ENCODE measurements at places on chromosomes 12 and 14.

DNA sequence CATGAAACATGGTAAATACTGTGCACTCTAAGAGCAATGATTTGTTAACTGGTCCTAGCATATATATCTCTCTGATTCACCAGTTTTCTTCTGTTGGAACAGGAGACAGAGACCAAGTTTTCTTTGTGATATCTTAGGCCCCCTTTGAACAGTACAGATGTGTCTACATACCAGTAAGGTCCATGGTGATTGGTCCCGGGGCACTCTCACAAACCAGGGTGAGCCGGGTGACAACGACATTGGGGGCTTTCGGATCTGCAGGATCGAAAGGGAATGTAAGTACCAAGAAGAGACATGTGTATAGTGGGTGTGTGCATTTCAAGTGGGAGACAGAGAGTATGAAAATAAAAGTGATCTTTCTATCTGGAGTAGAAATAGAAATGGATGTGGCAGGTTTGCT lies 11.3 kb upstream of the ERP27 start:
- no peak for DNase-seq

DNA sequence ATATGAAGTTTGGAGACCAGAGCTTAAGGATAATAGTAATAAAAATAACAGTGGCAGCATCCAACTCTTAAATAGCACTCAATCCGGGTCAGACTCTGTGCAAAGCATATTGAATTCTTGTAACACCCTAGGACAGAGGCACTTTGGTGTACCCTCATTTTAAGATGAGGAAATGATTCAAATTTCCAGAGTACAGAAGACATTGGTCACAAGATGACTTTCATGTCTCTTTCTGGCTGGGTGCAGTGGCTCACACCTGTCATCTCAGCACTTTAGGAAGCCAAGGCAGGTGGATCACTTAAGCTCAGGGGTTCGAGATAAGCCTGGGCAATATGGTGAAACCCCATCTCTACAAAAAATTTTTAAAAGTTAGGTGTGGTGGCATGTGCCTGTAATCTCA lies 235.8 kb downstream of the SLC15A4 start:
- no peak for DNase-seq

- no peak for DNase-seq
These were observed 1.5 kb upstream of the SERPINA4 start for GRCh38 chr14:94559638-94560290.

DNA sequence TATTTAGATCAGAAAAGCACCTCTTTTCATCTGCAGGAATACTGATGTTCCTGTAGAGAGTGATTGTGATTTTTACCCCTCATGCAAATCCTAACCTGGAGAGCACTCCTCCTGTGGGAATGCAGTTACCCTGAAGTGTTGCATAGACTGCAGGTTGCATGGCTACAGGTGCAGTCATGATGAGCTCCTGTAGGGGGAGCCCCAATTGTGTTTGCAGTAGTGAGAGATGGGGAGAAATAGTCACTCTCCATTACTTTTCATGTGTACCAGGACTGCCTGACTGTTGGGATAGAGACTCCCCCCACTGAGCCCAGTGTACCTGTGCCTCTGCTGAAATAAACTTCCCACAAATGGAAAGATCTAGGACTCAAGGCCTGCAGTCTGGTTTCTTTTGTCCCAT lies 1086.5 kb downstream of the SLC6A15 start:
- DNase-seq: no peak

GRCh38 chr14:38079268-38079667 lies 128.4 kb upstream of the SSTR1 start:
- DNase-seq: no peak

DNA sequence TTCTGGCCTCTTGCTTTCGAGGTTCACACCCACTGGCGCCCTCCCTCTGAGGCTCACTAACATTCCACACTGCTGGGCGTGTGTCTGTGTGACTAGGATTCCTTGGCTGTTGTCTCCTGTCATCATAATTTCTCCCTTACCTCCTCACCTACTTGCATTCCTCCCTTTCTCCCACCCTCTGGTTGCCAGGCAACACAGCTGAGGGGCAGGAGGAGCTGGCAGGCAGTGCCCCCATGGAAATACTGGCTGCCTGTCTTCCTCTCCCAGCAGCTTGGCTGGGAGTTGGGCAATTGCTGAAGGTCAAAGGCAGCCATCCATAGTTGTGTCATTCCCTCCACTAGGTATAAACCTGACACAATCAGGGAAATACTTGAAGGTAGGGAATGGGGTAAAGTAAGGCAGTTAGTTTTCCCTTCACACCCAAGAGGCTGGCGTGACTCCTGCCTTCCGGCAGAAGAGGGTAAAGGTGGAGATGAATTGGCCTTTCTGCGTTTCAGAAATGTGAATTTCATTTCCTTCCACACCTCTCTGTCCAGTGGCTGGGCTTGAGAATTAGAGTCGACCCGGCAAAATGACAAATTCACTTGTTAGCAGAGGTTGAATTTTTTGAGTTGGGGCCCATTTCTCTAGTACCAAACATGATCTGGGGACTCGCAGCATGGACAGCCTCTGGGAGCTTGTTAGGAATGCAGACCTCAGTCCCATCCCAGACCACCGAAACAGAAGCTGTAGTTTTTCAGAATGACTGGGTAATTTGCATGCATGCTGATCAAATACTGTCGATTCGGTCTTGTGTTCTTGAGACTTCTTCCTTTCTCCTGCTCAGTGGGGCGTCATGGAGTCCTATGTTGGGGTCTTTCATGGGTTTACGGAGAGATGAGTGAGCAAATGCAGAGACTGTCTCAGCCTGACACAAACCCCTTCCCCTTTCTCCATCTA lies 24.3 kb upstream of the EMP1 start:
- DNase-seq: no peak

DNA sequence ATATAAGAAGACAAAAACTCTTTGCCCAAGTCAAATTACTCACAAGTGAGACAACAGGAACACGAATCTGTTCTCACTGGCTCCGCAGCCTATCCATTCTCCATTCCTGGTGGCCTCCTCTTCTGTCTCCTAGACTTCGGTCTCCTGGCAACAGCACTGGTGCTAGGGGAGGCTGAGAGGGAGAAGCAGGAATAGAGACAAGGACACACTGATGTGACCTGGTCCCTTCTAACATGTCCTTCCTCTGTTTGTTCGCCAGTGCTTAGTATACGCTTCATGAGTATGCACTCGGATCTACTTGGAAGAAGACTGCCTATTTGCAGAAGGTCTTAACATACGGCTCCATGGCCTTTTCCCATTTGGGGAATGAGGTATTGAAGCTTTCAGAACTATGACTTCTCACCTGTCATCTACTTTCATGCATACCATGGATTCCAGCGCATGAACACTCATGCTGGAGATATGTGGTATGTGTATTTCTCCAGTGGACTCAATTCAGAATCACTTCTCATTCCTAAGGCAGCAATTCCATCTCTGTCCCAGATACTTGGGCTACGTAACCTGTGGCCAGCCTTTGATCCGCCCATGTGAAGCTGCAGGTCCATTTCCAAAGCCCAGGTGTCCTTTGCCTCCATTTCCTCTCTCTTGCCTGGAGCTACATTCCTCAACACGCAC lies 33.9 kb downstream of the BHLHE41 start:
- DNase-seq: no peak

DNA sequence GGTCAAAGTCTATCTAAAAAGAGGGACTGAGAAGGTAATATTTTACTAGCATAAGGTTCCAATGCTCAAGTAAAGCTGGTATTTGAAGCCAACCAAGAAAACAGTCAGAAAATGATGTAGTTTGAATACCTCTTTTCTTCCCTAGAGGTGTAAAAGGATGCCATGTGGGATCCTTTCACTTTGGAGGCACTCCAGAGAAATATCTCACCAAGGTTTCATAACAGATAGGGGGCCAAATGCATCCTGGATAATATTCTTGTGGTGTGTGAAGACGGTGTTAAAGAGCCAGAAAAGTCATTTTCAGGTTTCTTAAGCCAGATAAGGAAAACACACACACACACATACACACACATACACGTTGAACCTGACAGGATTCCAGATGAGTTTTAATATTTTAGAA lies 136.1 kb upstream of the PRKD1 start:
- DNase-seq: no peak

DNA sequence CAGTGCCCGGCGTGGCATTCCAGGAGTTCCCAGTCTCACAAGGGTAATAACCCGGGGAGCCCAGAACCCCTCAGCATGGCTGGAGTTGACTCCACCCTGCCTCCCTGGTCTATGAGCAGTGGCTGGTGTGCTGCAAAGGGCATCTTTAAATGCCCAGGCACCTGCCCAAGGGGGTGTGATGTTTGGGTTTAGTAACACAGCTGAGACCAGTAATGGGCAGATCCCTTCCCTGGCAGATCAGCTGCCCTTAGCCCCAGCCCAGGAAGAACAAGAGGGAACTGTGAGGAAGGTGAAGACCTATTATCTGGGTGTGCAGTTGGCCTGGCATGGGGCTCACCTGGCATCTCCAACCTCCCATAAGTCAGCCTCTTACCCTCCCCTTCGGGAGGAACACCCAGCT lies 35.9 kb downstream of the RBM19 start:
- no peak for DNase-seq

DNA sequence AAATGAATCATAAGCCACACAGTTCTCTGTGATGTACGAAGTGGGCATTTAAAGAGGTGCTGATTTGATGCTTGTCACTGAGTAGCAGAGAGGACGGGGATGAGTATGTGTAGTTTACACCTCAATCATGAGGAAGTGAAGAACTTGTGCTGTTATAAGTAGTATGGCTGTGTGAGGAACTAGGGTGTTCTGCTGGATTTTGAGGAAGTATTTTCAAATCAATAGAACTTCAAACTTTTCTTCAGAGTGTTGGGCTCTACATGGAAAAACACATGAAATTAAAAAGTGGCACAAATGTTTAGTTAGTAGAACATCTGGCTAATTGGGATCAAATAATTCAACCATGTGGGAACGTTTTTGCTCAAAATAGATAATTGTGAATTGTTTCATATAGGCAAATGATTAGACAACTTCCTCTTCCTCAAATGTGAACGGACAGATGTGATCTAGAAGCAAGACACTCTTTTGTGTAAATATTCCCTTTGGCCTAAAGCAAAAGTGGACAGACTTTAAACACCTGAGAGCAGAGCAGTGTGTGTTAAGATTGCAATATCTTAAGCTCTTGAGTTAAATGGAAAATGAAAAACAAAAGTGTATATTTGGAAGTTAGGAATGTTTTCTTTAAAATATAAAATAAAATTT lies 168.5 kb downstream of the NAV3 start:
- no peak for DNase-seq

- DNase-seq: no peak
These were observed 378.7 kb downstream of the ZFP36L1 start for GRCh38 chr14:68414121-68414520.

DNA sequence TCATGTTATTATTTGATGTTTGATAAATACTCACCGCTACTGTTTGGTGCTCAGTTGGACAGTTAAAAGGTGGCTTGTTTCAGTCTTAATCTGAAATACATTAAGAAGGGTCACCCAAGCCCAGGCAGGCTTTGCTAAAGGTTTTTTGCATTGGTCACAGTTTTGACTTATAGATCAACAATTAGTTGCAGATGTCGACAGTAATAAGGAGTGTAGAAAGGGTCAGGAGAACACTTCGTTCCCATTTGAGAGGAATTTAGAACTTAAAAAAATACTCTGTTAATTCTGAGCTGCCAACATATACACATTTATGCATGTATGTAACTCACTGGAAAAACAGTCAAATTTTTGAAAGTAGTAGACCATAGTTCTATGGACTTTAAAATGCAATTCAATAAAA lies 130.3 kb downstream of the TMEM30B start:
- no peak for DNase-seq

DNA sequence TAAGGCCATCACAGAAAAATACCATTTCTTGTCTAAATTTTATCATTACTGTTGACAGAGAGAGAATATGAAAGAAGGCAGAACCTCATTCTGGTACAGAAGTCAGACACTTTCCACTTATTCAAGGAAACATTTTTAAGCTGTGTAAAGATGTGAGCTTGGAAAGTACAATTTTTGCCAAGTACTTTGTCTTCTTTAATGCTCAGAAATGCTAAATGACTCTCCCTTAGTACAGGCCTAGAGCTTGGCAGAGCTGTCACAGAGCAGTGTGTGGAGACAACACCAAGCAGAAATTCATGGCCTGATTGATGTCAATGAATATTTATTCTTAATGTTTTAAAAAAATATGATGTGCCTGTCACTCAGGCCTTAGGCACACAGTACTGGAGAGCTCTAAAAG lies 20.7 kb downstream of the NT5DC3 start:
- no peak for DNase-seq

DNA sequence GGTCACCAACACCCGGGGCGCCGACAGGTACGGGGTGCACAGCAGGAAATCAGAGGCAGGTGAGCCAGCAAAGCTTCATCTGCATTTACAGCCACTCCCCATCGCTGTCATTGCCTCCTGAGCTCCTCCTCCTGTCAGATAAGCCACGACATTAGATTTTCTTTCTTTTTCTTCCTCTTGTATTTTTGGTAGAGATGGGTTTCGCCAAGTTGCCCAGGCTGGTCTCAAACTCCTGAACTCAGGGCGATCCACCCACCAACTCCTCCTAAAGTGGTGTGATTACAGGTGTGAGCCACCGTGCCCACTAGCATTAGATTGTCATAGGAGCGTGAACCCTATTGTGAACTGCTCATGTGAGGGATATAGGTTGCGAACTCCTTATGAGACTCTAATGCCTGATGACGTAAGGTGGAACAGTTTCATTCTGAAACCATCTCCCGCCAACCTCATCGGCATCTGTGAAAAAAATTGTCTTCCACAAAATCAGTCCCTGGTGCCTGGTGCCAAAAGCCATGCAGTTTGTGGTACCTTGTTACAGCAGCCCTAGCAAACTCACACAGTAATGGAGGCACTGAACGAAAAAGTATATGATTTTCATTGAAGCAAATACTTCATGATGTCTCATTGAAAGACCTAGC lies 1.5 kb downstream of the STYK1 start:
- no peak for DNase-seq

DNA sequence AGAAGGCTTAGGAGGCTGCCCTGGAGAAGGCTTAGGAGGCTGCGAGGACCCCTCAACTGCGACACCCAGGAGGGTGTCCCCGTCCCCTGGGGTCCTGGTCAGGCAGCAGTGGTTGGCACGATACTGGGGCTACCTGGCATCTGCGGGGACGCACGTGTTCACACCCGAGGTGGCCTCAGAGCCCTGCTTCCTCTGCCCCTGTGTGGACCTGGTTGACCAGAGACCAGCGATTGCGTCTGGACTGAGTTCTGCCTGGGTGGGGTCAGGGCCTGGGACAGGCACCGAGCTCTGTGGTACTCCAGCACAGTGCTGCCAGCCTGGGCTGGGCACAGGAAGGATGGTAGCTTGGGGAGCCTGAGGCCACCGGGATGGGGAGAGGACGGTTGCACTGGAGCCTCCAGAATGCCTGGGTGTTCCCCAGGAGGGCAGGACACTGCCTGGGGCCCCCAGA lies 735 bp downstream of the ASPG start:
- no peak for DNase-seq

GRCh38 chr14:60643141-60643462 lies 6.2 kb downstream of the SIX1 start:
- DNase-seq: no peak

DNA sequence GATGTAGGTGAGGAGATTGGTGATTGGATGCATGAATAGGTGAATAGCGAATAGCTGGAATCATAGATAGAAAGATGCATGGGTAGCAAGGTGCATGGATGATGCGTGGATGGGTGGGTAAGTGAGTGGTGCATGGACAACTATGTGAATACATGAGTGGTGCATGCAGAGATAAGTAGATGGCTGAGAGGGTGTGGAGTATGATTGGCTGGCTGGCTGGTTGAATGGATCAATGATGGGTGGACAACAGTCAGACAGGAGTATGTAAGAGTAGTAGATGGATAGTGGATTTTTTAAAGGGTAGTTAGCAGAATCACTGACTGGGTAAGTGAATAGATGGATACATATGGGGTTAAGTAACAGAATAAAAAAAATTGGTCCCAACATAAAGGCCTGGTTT lies 33.9 kb downstream of the SERPINA3 start:
- DNase-seq: no peak

- no peak for DNase-seq
These were observed 51.9 kb downstream of the BICD1 start for GRCh38 chr12:32158525-32158924.
